ENCODE measurements at places on chromosomes 2 and 18.

- no peak for DNase-seq
These were observed 42.5 kb upstream of the SCN1A start for GRCh38 chr2:166170356-166170755.

DNA sequence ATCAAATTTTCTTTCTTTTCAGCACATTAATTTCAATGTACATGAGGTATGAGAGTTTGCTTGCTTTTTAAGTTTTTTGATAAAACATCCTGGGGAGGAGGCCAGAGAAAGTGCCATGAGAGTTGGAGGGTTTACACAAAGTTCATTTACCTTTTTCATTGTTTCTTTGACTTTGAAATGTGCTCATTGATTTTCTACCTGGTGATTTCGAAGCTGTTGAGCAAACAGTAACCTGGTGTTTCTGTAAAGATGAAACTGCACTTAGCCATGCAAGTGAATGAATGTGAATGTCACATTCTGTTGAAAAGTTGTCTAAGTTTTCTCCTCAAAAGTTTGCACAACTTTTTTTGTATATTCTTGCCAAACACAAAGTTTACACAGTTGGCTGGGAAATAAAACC is 797.0 kb downstream of the METTL4 start:
- no peak for DNase-seq

GRCh38 chr18:36191286-36191685 is 4.0 kb downstream of the MOCOS start:
- DNase-seq, result no peak

DNA sequence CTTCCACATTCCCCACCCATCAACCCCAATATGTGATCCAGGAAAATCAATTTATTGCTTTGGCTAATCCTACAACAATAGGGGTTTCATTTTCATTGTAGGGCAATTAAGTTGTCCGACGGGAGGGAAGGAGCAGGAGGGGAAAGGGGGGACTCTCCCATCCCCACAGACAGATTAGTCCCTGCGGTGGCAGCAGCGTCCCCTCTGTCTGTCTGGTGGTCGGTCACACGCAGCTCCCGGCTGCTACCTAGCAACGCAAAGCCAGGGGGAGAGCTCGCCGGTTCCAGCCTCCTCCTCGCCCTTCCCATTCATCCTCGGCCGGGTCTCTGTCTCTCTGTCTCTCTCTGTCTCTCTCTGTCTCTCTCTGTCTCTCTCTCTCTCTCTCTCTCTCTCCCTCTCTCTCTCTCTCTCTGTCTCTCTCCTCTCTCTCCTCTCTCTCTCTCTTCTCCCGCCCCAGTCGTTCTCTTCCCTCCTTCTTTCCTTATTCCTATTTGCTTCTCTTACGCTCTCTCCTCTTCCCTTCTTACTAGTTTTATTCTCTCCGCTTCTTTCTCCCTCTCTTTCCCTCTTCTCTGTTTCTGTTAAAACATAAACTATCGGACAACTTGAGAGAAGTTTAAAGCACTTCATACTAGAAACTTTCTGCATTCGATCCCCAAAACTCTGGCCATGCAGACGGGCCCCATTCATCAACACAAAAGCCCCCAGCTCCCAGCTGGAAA is 1.2 kb downstream of the LRP2 start:
- no peak for DNase-seq

DNA sequence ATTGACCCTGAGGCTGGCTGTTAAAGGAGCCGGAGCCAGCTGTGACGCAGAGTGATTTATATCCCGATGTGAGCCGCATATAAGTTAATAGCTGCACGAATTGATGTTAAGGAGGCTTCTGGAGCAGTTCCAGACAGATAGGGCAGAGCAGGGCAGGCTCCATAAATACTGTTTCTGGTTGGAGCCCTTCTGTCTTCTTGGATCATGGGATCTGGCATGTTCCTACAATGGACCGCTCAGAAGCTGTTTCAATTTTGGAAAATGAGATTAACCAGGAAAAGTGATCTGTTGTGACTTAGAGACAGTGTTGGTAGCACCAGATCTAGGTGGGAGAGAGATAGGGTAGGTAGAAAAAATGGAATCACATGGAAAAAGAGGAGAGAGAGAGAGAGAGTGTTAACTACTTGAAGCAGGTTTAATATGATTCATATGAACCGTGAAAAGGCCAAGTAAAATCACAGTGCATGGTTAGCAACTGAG is 4.8 kb upstream of the IGFBP5 start:
- no peak for DNase-seq

DNA sequence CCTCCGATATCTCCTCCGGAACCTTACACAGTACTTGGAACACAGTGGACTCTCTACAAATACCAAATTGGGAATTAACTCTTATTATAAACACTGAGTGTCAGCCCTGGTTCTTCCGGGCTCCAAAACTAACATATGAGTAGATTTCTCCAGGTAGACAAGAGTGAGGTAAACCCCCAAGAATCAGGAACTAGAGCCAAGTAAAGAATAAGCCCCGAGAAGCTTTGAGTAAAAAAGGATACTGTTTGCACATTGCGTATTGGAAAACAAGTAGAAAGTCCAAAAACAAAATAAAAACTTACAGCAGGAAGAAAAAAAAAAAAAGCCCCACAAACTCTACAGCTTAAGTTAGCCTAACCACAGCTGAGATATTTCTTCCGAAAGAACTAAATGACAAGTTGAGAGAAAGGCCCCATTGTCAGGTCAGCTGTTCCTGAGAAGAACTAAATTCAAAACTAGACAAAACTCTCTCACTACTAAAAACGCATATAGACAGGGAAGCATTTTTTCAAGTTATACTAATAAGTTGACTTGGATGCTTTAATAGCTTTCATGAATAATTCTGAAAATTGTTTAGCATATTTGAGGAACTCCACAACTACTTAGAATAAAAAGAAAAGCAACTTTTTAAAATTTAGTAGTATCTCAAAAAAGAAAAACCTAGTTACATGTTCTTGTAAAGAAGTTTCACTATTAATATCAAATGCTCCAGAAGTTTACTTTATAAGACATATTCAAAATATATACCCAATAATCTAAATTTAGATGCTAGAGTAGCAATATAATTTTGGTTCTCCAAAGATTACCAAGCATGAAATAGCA is 4.3 kb upstream of the HAAO start:
- DNase-seq, result peak; percentile 81

GRCh38 chr2:159267921-159268320 is 18.6 kb downstream of the WDSUB1 start:
- no peak for DNase-seq

- no peak for DNase-seq
These were observed 75.6 kb upstream of the OTX1 start for GRCh38 chr2:62974999-62975398.

- DNase-seq, result no peak
These were observed 20.6 kb downstream of the CHN1 start for GRCh38 chr2:174984561-174984960.

DNA sequence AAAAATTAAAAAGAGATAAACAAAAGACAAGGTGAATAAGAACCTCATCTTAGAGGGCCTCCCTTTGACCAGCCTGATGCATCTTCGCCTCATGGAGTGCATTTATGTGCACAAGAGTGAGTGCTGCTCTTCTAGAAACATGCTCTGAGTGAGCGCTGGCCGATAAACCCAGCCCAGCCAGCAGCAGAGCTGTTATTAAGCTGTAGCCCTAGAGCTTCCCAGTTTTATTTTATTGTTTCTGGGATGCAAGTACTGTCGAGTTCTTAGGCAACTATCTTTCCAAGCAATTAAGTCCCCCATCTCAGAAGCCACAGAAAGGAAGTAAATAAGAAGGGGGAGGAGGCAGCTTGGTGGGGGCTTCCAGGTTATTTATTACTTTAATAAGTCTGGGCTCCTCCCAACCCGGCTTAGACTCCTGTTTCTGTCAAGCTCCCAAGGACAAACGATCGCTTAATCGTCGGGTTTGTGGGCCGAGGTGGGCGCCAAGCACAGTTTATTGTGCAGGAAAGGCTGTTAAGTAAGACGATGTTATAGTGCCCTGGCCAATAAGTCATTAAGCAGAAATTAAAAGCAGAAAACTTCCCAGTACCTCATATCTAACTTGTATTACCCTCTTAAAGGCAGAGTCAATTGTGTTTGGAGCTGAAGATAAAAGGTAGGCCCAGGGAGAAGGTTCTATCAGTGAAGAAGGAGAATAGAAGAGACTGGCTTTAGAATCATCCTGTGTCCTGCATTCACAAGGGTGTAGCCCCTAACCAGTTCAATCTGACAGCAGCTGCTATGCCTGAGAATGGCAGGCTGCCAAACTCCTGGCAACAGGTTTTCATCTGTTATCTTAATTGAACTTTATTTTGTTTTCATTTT is 176.3 kb downstream of the PIK3C3 start:
- DNase-seq, result no peak

- no peak for DNase-seq
These were observed 126.8 kb downstream of the AQP4 start for GRCh38 chr18:26738706-26739105.

DNA sequence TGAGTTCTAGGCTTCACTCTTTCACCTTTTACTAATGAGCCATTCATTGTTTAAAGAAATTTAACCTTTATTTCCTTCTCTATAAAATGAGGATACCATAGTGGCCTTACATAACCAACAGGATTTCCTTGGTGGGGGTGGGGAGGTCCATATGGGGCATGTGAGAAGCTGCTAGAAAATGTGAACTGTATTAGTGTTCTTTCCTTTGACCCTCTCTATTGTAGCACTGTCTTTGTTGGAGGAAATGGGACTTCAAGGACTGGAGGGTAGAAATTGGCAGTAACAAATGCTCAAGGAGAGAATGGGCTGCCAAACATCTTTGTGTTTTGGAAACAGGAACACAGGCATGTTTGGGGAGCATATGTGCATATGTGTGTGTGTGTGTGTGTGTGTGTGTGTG is 468.7 kb upstream of the ZEB2 start:
- DNase-seq, result no peak

GRCh38 chr2:88690591-88691338 is 708 bp upstream of the RPIA start:
- DNase-seq, result no peak

DNA sequence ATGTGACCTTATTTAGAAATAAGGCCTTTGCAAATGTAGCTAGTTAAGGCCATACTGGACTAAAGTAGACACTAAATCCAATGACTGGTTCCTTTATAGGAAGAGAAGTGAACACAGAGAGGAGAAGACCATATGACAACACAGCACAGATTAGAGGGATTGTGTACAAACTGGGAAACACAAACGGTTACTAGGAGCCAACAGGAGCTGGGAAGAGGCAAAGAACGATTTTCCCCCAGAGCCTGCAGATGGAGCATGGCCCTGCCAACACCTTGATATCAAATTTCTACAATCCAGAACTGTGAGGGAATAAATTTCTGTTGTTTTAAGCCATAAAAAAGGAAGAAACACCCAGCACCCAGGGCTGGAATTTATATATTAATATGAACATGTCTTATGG is 38.7 kb upstream of the COL5A2 start:
- no peak for DNase-seq

DNA sequence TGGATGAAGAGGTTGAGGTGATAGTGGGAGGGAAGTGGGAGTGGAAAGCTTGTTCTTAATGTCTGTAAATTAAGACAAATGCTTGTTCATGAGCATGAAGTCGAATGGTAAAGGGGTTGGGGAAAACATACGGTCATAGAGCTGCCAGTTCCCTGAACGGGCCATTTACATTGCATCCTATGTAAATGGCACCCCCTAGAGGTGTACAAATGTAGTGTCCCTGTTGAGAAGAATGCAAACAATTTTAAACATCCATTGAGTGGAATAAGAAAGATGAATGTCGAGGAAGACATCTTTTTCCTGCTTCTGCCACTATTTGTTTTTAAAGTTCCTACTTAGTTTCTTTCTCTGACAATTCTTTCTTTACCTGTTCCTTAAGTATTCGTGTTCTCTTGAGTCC is 155.7 kb downstream of the RDH14 start:
- DNase-seq, result no peak
